ENCODE measurements at places on chromosomes 11 and 22.

DNA sequence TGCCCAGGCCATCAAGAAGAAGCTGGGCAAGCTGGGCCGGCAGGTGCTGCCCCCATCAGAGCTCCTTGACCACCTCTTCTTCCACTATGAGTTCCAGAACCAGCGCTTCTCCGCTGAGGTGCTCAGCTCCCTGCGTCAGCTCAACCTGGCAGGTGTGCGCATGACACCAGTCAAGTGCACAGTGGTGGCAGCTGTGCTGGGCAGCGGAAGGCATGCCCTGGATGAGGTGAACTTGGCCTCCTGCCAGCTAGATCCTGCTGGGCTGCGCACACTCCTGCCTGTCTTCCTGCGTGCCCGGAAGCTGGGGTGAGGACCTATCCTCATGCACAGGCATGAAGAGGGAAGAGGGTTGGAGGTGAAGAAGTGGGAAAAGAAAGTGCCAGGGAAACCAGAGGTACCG lies 5.3 kb upstream of the NHERF4 start:
- no peak for DNase-seq

GRCh38 chr11:14070896-14071295 lies 108.4 kb downstream of the SPON1 start:
- DNase-seq = no peak

- DNase-seq = no peak
These were observed 8.0 kb downstream of the PAFAH1B2 start for GRCh38 chr11:117152066-117152465.

DNA sequence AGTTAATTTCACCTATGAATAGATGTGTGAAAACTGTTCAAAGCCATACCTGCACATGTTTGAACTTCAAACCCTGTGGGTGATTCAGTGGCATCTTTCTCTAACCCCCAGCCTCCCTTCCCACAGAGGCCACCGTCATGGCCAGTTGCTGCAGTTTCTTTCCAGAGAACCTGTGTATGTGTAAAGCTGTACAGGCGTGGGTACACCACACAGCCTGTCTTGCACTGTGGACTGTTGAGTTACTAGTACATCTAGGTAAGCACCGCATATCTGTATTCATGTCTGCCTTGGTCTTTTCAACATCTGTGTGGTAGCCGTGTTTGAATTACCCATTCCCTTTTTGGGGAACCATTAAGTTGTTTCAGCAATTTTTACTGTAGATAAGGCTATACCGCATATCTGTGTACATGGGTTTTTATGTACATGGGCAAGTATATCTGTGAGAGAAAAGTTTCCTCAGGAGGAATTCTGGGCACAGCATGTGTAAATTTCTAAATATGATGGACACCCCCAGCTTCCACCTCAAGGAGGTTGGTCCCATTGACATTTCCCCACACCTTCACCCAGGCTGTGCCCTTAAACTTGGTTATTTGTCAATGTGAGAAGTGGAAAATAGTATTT lies 13.9 kb downstream of the NEAT1 start:
- no peak for DNase-seq

- DNase-seq = no peak
These were observed 6.1 kb downstream of the TCIRG1 start for GRCh38 chr11:68044898-68045351.

DNA sequence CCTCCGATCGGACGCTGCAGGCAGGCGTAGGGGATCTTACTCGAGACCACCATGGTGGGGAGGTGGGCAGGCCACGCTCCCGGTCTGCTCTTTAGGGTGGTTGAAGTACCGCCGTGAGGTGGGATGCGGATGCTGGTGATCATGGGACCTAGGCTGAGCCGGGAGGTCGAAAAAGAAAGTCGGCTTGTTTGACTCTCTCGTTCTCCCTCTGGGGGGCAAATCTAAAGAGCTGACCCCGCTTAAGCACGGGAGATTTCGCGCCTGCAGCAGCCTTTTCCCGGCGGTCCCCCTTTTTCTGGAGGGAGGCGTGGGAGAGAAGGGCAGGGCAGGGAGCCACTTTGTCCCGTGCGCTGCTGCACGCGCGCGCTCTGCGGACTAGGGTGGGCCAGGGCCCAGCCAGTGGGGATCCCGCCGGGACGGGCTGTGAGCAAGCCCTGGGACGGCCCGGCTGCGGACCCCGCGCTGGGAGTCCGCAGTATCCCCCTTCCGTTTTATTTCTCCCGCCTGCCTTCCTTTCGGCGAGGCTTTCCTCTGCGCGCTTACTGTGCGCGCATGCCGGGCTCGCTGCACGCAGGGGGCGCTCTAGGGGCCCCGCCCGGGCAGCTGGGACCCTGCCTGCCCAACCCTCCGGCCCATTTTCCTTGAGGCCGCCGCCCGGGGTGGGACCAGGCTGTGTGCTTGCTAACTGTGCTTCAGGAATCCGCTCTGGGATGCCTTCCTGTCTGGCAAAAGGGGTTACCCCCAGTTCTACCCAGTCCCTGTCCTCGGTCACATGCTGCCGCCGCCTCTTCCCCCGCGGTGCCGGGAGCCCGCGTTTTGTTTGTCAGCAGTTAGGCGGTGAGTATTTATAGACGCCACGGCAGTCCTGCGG lies 81.0 kb downstream of the PRR5L start:
- DNase-seq = no peak

DNA sequence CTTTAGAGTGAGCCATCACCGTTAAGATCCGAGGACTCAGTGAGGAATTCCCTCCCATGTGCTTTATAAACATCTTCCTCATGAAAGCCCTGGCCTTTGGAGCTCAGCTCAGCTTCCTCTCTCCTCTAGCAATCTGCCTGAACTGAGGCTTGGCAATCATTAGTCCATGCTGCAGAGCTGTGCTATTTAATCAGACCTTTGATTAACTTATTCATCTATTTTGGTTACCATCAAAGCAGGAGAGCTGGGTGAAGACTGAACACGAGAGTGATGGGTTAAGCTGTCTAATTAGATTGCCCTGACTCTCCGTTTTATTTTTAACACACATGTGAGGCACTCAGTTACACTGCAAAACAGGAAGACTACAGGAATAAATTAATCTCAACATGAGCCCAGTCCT lies 351.3 kb downstream of the LARGE1 start:
- no peak for DNase-seq

DNA sequence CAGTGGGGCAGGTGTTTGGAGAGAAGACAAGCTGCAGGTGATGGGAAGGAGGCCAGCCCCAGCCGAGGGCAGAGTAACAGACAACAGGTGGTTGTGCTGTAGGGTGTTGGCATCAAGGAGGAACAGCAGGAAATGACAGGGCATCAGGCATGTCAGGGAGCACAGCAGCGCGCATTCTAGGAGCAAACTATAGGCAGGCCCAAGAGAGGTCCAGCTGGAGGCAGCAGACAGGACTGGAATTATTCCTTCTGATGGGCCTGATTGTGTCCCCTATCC lies 13.6 kb downstream of the ADM start:
- DNase-seq = no peak

GRCh38 chr22:43239956-43240355 lies 53.0 kb upstream of the TTLL12 start:
- DNase-seq = no peak

- DNase-seq = peak; percentile 39
These were observed 7.2 kb downstream of the CLMP start for GRCh38 chr11:123187665-123188507.

GRCh38 chr11:35214792-35215193 lies 75.8 kb downstream of the CD44 start:
- no peak for DNase-seq

GRCh38 chr11:119051440-119052162 lies 5.4 kb downstream of the HYOU1 start:
- DNase-seq = no peak

DNA sequence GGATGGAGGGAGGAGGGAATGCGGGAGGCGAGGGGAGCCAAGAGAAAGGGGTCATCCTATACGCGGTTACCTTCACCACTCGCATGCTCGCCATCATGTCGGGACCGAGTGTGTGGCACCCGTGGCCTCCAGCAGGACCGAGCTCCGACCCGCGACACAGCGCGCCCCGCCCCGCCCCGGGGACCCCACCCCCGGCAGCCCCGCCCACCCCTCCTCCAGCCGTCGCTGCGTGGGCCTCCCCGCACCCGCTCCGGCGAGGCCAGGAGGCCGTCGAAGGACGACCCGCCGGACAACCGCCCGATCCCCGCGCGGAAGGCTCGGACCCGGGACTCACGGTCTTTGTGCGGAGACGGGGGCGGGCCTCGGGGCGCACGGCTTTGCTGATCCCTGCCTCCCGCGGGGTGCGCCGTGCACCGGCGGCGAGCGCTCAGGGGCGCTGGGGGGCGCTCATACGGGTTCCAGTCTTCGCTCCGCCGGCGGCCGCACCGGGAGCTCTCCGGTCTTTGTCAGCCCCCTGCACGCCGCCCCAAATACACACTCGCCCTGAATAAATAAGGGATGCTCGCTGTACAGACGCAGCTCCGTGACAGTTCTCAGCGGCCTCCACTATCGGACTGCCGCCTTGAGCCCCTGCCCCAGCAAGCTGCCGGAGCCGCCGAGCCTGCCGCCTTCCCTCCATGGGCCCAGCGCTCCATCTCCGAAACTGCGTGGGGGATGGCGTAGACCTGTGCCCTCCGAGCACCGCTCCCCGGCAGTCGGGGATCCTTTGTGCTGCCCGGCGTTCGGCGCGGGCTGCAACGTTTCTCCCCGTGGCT lies at the start of gene UBE2L6:
UBE2L6 (minus strand) TSS at position 158 of the 815 bp plus-strand sequence; CDS start at position 97, 61 bp downstream.
- peak; percentile 79 for DNase-seq

- no peak for DNase-seq
These were observed 35.0 kb upstream of the SLC1A2 start for GRCh38 chr11:35454362-35454761.

DNA sequence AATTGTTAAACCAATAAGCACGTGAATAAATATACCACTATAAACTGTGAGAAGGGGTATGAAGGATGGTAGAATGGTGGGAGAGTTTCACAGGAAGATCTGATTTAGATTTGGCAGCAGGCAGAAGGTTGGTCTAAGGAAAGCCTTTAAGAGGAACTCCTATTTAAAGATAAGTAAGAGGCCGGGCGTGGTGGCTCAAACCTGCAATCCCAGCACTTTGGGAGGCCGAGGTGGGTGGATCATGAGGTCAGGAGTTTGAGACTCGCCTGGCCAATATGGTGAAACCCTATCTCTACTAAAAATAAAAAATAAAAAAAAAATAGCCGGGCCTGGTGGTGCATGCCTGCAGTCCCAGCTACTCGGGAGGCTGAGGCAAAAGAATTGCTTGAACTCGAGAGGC lies 45.8 kb upstream of the CXCR5 start:
- no peak for DNase-seq

DNA sequence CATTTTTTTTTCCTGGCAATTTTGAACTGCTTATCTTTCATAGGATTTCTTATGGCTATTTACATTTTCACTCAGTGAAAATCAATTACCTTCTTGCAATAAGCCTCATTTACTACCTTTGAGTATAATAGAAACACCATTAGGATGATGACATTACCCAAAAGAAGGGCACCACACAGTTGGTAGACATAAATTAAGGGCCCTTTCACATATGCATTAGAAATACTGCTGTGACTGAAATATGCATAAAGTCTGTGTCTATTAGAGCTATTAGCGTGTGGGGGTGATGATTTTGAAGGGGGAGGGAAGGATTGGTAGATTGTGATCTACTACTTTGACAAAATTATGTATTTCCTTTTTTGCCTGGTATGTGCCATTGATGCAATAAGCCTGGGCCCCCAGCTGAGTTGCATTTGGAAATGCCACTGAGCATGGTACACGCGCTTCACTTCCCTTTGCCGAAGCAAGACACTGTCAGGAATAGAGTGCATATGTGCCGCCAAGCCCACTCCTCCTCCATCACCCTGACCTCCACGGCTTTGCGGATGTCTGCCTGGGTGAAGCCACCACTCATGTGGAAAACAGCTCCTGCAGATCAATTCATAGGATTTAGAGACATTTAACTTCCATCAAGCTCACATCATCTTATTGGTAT lies 339.3 kb downstream of the DCDC1 start:
- no peak for DNase-seq

DNA sequence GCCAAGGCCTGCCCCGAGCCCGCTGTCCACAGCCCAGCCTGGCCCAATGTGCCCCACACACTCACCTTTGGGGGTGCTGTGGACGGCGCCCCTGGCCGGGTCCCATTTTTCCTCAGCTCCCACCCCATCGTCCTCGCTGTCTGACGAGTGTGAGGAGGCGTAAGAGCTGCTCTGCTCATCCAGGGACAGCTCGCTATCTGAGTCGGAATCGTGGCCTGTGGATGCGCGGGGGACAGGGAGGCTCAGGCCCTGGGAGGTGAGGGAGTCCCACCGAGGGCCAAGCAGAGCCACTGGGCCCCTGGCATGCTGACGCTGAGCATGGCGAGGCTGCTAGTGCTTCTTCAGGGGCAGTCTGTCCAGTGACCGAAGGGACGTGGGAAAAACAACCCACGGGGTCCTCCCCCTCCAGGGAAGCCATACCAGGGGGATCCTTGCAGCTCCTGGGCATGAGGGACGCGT lies 29.7 kb downstream of the TRMU start:
- no peak for DNase-seq

- no peak for DNase-seq
These were observed 87.7 kb upstream of the NECTIN1 start for GRCh38 chr11:119816660-119817059.

- DNase-seq = no peak
These were observed 153.4 kb downstream of the CCDC34 start for GRCh38 chr11:27209562-27210005.

- no peak for DNase-seq
These were observed 47.7 kb downstream of the COMMD9 start for GRCh38 chr11:36241497-36241896.

DNA sequence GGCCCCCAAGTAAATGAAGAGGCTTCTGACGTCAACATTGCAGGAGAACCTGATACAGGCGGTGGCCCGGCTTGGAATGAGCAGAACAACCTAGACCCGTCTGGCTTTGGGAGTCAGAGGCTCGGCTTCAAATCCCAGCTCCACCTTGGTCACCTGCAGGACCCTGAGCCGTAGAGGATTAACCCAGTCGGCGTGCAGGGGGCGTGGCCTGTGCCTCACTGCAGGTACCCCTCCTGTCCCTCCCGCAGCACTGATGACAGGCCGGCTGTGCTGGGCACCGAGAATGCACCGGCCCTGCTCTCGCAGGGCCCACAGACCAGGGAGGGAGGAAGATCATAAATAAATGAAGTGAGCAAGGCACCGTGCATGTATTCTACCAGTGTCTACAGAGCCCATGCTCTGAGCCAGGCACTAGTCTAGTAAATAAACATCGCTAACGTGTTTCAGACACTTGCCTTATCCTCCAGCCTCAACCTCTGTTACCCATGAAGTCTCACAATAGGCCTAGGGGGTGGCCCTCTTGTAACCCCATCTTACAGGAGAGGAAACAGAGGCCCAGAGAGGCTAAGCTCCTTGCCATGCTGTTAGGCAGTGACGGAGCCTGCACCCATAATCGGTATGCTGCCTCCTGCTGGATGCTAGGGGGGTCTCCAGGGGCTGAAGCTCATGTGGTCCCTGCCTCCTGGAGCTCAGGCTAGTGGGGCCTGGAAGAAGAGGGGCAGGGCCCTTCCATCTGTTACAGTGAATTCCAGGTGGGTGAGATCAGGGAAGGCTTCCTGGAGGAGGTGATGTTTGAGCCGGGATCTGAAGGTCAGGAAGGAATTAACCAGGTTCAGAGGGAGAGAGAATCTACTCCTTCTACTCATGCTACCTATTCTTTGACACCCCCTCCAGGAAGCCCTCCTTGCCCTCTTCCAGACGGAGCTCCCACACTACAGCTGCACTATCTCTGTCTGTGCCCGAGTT lies 53.4 kb downstream of the RTL6 start:
- DNase-seq = no peak

GRCh38 chr22:49433717-49434611 lies 393.7 kb downstream of the BRD1 start:
- DNase-seq = no peak

- no peak for DNase-seq
These were observed 365.5 kb downstream of the SHANK2 start for GRCh38 chr11:70886676-70887541.
